ENCODE measurements at places on chromosomes 1 and 21.

GRCh38 chr1:44662683-44663030 is 11.6 kb downstream of the TMEM53 start:
- ATAC-seq: no peak

DNA sequence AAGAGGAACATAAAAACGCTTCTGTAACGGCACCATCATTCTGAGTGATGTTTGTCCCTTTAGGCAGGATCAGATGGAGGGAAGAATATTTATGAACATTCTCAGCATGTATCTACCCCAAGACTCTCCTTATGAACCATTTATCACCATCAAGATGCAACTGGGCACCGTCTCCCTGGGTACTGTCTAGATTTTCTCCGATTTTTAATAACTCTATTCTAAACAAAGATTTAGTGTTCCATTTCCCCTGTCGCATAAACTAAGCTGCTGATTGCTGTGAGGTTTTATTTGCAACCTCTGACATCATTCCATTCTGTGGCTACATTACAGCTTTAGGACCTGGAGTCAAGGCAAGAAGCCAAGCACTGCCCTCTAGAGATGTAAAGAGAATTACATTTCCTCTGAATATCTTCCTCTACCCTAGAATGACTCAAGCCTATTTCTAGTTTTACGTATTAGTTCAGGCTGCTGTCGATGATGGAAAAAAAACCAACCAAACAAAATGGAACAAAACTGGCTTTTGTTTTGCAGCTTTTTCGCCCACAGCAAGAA is 130.1 kb upstream of the MAP1LC3C start:
- no peak for ATAC-seq

- peak; percentile 58 for ATAC-seq
Observed at GRCh38 chr1:169484683-169485430, 887 bp downstream of the SLC19A2 start.

GRCh38 chr1:107454791-107455190 is 314.0 kb downstream of the NTNG1 start:
- ATAC-seq: no peak

- ATAC-seq: no peak
Observed at GRCh38 chr21:40845441-40845995, 1.4 kb downstream of the DSCAM start.

DNA sequence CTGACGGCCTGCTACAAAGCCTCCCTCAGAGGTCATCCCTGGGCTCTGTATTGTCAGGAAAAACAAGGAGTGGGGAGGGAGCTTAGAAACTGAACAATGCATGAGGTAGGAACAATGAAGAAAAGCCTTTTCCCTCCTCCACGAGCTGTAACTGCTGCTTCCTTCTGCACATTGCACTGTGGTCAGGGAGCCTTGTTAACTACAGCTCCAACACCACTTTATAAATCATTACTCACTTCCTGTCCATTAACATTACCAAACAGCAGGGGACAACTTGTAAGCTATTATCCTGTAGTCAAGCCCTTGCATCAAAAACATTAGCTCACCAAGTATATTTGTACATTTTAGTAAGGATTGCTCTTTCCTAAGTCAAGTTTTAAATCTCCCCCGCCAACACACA is 336.0 kb upstream of the NR5A2 start:
- ATAC-seq: no peak

- ATAC-seq: no peak
Observed at GRCh38 chr1:57431400-57431799, 7.5 kb upstream of the DAB1 start.

GRCh38 chr1:33050221-33051076 is 13.8 kb upstream of the AK2 start:
- no peak for ATAC-seq

- no peak for ATAC-seq
Observed at GRCh38 chr21:41241341-41241740, 73.4 kb downstream of the BACE2 start.

DNA sequence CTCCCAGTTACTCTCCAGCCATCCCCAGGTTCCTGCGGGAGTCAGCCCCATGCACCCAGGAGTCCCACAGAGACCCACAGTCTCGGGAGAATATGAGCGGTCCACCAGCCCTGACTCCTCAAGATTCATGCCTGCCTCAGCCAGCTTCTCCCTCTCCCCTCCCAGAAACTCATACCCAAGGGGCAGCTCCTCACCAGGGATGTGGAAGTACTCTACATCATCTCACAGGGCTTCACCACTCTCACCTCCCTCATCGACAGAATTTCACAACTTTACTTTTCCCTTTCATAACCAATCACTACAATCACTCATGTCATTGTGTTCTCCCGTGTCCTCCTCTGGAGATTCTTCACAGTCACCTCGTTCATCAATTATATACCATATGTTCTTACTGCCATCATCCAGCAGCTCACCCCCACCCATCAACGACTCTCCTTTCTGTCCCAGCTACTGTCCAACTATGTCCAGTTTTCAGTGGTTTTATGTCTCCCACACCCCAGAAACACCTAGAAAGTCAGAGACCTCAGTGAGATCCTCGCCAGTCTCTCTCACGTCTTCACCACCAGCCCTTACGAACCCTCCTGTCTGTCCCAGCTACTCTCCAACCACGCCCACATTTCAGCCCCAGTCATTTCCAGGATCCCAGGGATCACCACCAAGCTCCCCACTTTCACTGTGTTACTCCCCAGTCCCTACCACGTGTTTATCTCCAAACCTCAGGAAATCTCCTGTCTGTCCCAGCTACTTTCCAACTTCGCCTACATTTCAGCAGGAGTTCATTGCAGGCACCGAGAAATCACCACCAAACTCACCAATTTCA is 1530.1 kb upstream of the TPTE start:
- no peak for ATAC-seq

DNA sequence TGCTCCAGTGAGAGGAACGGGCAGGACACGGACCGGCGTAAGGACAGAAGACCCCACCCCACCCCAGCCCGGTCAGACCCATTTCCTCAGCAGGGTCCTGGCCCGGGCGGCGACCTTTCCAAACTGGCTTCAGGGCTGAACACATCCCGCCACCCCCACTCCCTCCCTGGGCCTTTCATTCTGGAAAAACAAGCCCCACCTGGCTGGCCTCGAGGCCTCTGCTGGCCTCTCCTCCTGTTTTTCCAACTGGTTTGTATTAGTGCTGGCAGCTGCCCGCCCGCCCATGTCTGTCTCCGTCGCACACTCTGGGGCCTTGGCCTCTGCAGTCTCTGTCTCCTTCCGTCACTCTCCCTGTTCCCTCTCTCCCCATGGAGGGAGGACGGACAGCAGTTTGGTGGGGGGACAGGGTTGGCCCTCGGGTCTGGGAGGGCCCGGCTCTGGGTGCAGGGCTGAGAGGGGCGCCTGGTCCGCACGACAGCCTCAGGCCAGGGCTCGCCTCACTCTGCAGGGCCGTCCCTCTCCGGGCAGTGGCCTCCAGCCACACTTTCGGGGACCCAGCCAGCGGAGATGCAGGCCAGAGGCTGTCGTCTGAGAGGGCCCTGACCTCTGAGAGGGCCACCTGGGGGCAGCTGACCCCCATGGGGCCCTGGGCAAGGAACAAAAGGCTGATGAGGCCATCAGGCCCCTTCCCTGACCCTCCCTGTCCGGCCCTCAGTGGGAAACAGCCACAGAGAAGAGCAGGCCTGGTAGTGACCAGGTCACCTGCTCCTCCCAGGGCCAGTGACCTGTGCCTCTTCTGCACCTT is 1.5 kb upstream of the MXRA8 start:
- ATAC-seq: no peak
